ENCODE measurements at places on chromosomes 3 and 15. TPM values are rescaled to one million over a fixed set of nuclear protein-coding genes. Genes with fewer than 3 reads are reported as not detected.

Gene SKOR1
- 0.87 TPM for total RNA-seq

Gene FHIT
- 39.6 TPM for total RNA-seq

Gene NLGN1
- 1.0 TPM for total RNA-seq

Gene CSPG5
- 0.19 TPM for total RNA-seq

Gene PODXL2
- 23.3 TPM for total RNA-seq

Gene KLHL6
- 2.0 TPM for total RNA-seq

Gene PRTG
- total RNA-seq: 3.4 TPM

Gene ARL14
- 0.19 TPM for total RNA-seq

Gene TNNC1
- total RNA-seq: 15.0 TPM

Gene IL17RE
- 1.5 TPM for total RNA-seq

Gene GP9
- not detected for total RNA-seq

Gene FBN1
- total RNA-seq: 61.0 TPM

Gene TTBK2
- total RNA-seq: 25.6 TPM

Gene NR2E3
- total RNA-seq: 0.17 TPM

Gene GUCA1C
- total RNA-seq: 0.44 TPM

Gene CCDC33
- not detected for total RNA-seq

Gene FRMD5
- 10.3 TPM for total RNA-seq

Gene GOLGA6B
- total RNA-seq: not detected

Gene SHC4
- 1.3 TPM for total RNA-seq

Gene MITF
- total RNA-seq: 5.4 TPM
